Activated CD8-positive, alpha-beta memory T cell treated with anti-CD3 and anti-CD28 coated beads, Interleukin-2, amount 50 U/mL, for 4 hours (primary cell): ENCODE measurements at places on chromosomes 6 and 20.
A peak's percentile ranks its signal among the peaks of the same experiment; 100 is the strongest.

DNA sequence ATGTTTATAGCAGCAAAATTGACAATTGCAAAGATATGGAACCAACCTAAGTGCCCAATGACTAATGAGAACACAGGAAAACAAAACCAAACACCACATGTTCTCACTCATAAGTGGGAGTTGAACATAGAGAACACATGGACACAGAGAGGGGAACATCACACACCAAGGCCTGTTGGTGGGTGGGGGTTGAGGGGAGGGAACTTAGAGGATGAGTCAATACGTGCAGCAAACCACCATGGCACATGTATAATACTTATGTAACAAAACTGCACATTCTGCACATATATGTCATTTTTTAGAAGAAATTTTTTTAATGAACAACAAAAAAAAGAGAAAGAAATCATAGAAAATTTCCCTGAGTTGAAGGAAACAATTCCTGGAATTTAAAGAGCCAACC is 3.9 kb downstream of the EPM2A start:
- DNase-seq: peak; percentile 19

DNA sequence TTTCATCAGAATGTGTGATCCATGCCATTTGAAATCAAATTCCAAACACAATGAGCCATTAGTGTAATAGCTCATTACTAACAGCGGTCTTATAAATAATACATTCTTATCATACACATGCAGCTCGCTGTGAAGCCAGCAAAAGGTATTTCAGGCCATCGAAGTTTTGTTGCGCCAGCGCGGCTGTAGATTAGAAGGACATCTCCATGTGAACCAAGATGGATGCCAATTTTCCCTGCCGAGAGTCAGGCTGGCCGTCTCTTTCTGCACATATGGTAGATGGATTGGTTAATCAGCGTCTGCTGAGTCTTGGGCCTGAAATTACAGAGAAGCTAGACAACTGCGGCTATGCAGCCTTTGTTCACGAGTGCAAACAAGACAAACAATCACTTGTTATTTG is 44.1 kb downstream of the CFAP61 start:
- DNase-seq: no peak

- no peak for DNase-seq
Measured at GRCh38 chr6:12421596-12421995, 131.4 kb downstream of the EDN1 start.

DNA sequence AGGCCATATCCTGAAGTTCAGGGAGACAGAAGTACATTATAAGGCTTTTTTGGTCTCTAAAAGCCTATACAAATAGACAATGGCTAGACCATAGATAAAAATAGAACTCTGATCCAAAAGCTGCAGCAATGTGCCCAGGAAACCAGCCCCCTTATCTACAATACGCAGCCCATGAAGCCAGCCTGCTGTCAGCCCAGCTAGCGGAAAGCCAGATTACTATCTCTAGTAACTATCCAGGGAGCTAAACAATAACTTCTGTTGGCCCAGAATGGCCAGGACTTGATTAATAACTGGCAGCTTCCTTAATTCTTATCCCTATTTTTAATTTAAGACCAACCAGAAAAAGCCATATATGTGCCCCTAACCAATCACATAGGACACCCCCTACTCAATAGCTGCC is 160.4 kb upstream of the SMLR1 start:
- no peak for DNase-seq

GRCh38 chr20:2280082-2280481 is 15.7 kb upstream of the TGM3 start:
- no peak for DNase-seq

DNA sequence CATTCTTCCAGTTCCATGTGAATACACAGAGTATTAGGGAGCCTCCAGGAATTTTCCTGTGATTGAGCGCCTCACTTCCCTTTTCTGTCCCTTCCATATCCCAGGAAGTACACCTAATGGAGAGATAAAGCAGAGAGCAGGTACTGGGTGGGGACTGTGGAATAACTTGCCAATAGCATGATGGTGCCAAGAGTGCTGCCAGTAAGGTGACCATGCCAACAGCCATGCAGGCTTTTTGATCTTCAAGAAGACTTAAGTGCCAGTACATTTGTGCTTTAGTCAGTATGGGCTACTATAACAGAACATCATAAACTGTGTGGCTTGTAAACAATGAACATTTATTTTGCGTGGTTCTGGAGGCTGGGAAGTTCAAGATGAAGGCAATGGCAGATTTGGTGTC is 160.2 kb upstream of the RIMS1 start:
- DNase-seq: no peak

GRCh38 chr6:4687989-4688947 is 87.9 kb upstream of the CDYL start:
- no peak for DNase-seq

GRCh38 chr6:3518356-3519190 is 61.7 kb upstream of the SLC22A23 start:
- DNase-seq: no peak

DNA sequence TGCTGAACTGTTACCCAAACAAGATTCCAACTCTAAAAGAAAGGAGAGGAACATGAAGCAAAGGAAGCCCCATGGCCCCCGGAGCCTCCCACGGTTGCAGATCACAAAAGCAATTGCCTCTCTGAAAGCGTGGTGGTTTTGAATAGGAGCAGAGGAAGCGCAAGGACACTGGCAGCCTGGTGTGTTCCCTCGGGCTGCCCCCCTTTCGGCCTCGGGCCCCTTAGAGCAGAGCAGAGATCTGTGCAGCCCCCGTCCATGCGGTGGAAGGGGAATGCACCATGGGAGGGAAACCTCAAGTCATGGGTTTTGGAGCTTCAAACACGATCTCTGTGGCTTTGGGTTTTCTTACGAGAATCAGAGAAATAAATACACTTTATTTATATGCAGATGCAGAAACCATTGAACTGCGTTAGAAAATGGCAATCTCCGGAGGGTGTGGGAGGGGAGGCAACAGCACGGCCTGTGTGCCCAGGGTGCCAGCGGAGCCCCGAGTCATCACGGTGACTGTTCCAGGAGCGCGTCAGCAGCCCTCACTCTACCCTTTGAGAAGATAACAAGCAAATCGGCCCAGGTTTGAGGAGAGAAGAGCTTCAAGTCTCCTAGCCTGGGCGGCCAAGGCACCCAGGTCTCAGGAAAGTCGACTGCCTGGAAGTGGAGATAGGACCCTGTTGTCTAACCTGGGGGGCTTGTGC is 20.5 kb downstream of the FOXF2 start:
- DNase-seq: no peak

- DNase-seq: no peak
Measured at GRCh38 chr6:104813552-104813951, 46.2 kb downstream of the HACE1 start.

DNA sequence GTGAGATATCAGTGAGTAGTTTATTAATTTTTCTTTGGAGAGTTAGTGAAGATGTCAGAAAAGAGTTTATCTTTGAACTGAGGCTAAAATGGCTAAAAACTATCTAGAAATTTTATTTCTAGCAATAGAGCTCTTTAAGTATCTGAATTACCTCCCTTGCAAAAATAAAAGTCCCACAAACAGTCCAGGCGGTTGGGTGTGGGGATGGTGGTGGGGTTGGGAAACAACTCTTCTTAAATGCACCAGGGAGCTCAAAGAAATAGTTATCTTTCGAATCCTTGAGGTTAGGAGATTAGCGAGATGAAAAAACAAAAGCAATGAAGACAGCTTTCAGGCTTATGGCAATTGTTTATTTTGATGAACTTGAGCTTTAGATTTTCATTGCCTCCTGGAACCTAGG is 1299.1 kb upstream of the ADGRB3 start:
- DNase-seq: no peak

DNA sequence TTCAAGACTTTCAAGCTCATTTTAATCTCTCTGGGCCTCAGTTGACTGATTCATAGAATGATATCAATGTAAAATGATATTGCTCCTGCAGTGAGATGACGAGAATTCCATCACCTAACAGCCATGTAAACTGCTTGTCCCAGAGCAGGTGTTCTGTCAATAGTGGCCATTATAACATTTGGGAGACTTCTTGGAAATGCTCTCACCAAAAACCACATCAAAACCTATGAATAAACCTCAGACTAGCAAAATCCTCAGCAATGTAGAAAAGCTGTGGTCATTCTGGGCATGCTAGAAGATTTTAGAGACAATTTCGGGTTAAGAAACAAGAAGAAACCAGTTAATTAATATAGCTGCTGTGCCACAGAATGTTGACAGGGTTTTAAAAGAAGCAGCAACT is 225.4 kb downstream of the FRK start:
- DNase-seq: no peak

DNA sequence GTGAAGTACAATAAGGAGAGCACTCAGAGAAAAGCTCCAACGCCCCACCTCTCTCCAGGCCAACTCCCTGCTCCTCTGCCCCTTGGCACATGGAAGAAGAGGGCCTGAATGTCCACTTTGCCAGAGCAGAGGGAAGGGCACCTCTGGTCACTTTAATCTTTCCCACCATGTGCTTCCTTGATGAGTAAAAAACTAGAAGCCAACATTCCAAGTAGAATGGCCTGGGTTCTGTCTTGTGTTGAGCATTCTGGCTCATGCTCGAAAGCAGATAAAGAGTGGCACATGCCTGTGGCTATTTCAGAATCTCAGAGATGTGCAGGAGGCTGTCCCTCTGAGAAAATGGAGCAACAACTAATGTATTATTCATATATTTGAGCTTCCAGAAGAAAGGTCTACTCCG is 177.4 kb upstream of the PLN start:
- no peak for DNase-seq

- no peak for DNase-seq
Measured at GRCh38 chr20:36106606-36107005, 47.9 kb upstream of the EPB41L1 start.

DNA sequence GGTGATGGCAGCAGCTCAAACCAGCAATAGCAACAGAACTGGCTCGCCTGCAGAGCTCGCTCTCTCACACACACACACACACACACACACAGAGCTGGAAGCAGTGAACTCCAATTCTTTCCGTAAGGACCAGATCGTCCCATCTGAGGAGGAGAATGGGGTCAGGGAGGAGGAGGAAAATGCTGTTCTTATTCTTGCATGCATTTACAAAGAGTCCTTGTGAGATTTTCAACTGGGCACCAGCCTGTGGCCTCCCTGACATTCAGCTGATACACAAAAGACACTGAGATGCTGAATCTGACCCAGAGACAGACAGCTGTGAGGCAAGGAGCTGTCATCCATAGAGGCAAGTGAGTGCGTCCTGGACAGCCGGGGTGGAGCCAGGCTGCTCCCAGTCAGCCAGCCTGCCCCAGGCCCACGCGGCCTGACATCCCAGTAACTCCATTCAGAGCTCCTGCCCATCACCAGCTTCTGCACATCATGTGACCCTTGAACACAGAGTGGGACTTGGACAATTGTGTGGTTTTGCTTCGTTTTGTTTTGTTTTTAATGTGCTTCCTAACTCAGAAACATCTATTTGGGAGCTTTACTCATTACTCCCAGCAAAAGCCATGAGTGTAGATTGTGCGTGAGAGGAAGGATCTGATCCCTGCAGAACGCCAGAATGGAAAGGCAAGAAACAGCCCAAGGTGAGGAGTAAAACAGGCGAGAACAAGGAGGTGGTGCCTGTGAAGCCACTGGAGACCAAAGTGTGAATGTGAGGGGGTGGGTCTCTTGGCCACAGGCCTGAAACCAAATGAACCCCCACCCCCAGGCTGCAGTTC is 2.1 kb downstream of the SERPINB9 start:
- DNase-seq: no peak

GRCh38 chr20:33832103-33832804 is 21.1 kb downstream of the CHMP4B start:
- DNase-seq: no peak

- no peak for DNase-seq
Measured at GRCh38 chr20:10671221-10671918, 2.4 kb downstream of the JAG1 start.

GRCh38 chr20:48771542-48771941 is 56.3 kb downstream of the PREX1 start:
- DNase-seq: no peak

GRCh38 chr6:148611213-148611612 is 135.6 kb upstream of the UST start:
- no peak for DNase-seq

GRCh38 chr6:75609639-75610590 is 8.2 kb downstream of the SENP6 start:
- DNase-seq: no peak

GRCh38 chr6:108684771-108685329 is 124.1 kb downstream of the FOXO3 start:
- no peak for DNase-seq

DNA sequence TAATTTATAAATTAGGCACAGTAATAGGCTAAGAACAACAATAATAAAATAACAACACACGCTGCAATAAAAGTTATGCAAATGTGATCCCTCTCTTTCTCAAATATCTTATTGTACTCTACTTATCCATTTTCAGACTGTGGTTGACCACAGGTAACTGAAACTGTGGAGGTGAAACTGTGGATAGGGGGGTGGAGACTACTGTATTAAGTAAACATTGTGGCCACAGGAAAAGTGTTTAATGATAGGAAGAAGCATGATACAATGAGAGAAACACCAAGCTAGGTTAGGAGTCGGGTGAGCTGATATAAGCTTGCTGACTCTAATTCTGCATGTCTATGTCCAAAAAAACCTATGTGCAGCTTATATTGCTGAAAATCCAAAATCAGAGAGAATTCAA is 23.0 kb downstream of the NHLRC1 start:
- no peak for DNase-seq

DNA sequence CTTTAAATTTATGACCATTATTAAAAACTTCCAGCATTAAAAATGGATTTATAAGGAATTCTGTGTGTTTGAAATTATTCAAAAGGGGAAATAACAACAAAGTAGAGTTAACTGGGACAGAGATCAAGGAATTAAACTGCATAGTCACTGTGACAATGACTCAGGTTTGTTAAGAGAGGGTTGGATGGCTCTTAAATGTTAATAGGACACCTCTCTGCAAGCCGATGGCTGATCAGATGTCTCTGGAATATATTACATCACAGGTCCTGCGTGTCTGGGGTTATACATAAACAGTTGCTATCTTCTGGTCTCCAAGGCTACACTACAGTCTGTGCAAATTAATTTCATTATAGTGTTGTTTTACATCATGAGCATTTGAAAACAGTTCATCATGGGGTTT is 574.3 kb downstream of the COL12A1 start:
- DNase-seq: no peak

DNA sequence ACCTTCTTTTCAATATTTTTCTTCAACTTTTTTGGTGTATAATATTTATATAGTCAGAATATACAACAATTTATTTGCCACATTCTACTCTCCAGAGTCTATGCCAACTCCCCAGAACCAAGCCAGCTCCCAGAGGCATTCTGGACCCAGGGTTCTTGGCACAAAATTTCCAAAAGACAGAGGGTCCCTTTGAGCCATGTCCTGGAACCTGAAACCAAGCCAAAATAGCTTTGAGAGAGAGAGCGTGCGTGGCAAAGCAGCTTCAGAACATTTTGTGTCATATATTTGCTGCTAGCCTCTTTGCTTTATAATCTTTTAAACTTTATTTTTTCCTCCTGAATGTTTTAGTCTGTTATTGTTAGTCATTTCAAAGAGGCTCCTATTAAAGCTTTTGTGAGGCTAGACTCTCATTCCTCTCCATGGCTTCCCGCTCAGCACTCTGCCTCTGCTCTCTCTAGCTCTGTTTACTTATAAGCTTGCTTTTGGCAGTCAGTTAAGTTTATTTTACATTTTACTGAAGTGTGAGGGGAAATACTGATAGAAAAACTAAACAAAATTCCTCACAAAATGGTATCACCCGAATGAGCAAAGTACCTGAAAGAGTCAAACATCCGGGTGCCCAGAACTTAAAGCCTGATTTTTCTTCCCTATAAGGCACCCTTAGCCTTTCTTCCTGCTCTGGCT is 605.1 kb upstream of the ID4 start:
- DNase-seq: no peak
